ENCODE measurements at places on chromosomes 12 and 14.
A peak's percentile ranks its signal among the peaks of the same experiment; 100 is the strongest.

- DNase-seq, result no peak
Measured at GRCh38 chr12:123085066-123085465, 65.8 kb downstream of the PITPNM2 start.

GRCh38 chr12:9043766-9044165, 54.4 kb downstream of the KLRG1 start:
- no peak for DNase-seq

- no peak for DNase-seq
Measured at GRCh38 chr14:23372509-23372908, at the start of gene IL25. TSS of gene IL25 (plus strand) at chr14:23372809.

DNA sequence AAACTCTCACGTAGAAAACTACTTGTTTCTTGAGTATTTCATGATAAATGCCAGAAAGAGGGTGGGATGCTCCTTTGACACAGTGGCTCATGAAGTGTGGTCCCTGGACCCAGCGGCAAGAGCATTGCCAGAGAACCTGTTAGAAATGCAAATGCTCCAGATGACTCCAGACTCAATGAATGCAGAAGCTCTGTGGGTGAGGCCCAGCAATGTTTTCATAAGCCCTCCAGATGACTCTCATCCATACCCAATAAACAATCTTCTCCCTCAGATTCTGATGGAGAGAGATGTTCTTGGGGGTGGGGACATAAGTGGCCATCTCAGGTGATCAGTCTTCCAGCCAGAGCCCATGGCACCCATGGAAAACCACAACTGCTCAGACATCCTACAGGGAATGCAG, 88.9 kb downstream of the SMOC1 start:
- no peak for DNase-seq

DNA sequence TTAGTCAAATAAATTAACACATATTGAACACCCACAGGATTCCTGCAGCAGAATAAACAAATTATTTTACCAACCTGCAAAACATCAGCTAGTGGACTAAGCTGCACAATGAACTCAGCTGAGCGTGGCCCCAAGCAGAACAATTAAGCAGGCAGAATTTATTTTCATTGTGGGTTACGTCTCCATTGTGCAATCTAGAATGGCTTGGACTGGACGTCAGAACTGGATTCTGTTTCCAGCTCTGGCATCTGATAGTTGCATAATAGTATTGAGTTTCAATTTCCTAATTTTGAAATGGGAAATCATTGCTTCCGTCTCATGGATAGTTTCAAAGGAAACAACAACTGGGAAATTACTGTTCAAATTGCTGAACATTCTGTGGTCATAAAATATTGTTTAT, 35.5 kb upstream of the RERG start:
- DNase-seq, result no peak

DNA sequence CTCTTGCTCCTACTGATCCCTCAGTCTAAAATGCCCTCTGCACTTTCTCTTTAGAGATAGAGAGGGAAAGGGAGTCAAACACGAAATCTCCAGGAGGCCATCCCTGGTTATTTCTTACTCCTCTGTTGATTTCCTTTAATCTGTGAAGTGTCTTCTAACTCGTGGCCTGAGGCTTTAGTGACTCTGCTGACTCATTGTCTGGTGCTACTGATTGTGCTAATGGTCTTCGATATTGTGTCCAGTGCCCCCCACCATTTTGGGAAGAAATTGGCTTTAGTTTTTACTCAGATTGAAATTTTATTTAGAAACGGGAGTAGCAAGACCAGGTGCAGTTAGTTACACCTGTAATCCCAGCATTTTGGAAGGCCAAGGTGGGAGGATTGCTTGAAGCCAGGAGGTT, 839 bp downstream of the CLEC9A start:
- no peak for DNase-seq

DNA sequence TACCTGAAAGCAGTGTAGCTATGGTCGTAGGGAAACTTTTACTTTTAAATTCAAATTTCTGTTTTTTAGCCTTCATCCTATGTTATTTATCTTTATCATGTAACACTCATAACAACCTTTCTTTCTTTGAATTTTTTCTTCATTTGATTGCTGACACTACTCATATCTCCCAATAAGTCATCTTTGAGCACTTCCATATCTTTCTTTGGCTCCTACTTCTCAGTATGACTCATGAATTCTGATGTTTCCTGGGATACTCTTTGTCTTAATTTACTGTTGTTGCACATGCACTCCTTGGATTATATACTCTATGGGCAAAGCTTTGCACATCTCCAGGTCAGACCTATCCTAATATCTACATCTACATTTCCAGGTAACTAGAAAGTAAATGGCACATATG, 18.1 kb upstream of the IAPP start:
- DNase-seq, result no peak

- no peak for DNase-seq
Measured at GRCh38 chr12:96121271-96121711, 72.9 kb upstream of the ELK3 start.

GRCh38 chr14:90608929-90609341, 207.3 kb downstream of the TTC7B start:
- no peak for DNase-seq

DNA sequence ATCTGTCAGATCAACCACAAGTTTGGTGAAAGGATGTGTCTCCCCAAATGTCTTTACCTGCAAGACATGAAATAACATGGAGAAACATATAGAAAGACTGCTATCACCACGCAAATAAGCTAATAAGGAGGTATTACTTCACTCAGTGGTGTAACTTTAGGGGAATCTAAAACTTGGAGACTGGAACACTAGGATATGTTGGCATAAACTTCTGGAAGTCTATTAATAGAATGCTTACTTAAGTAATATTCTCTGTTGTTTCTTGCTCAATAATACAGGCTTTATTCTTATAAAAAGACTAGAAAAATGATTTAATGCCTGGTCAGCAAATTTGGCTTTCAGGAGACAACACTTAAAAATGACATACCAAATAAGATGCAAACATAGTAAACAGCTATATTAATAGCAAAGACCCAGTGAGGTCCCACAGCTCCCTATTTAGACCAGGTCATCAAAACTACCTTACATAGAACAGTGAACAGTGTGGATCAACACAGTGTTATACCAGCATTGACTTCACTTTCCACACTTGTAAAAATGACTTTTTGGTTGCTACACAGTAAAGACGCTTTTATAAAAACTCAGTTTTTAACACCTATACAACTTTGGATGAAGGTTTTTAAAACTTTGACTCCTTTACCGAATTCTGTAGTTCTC, 18.9 kb upstream of the HAL start:
- no peak for DNase-seq

GRCh38 chr12:57735198-57735855, 3.2 kb downstream of the AGAP2 start:
- no peak for DNase-seq

- DNase-seq, result no peak
Measured at GRCh38 chr12:23945249-23945648, 4.2 kb downstream of the SOX5 start.

DNA sequence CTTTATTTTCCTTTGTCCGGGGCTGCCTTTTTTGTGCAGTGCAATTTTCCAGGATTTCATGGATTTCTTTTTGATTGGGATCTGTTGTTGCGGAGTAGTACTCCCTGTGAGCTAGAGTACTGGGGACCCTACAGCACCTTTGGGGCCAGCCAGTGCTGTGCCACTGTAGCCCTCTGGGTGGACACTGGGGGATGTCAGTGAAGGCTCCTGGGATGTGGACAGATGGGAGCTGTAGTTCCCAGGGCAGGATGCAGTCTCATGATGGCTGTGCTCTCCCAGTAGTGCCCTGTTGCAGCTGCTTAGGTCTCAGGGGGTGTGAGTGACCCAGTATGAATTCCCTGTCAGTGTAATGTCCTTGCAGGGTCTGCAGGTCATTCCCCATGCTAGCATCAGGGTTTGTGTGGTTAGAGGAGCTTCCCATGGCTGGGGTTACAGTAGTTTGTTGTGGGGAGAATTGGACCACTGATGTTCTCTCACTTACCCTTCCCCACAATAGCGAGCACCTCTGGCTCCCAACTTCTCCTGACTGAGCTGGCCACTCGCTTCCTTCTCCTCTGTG, 72.2 kb downstream of the BRMS1L start:
- no peak for DNase-seq

DNA sequence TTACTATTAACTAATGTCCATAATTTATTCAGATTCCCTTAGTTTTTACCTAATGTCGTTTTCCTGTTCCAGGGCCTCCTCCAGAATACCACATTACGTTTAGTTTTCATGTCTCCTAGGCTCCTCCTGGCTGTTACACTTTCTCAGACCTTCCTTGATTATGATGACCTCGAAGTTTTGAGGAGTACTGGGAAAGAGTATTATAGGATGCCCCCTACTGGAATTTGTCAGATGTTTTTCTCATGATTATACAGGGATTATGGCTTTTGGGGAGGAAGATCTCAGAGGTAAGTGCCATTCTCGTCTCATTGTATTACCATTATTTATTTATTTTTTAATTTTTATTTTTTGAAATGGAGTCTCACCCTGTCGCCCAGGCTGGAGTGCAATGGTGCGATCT, 17.7 kb upstream of the C1S start:
- DNase-seq, result no peak

GRCh38 chr14:77327111-77327510, 6.3 kb downstream of the GSTZ1 start:
- DNase-seq, result no peak

- peak; percentile 12 for DNase-seq
Measured at GRCh38 chr12:101490286-101490920, 15.3 kb downstream of the SPIC start.

- no peak for DNase-seq
Measured at GRCh38 chr12:4723226-4723625, 3.0 kb downstream of the GALNT8 start.

Measured in neuronal stem cell (in vitro differentiated cells).